Activated CD8-positive, alpha-beta T cell treated with anti-CD3 and anti-CD28 coated beads, Interleukin-2, amount 10 ng/mL, durations not matched to agents 7 days and 5 days (primary cell): ENCODE measurements at places on chromosomes 4 and X.

GRCh38 chr4:26763063-26763462 is 97.6 kb upstream of the STIM2 start:
- no peak for DNase-seq

DNA sequence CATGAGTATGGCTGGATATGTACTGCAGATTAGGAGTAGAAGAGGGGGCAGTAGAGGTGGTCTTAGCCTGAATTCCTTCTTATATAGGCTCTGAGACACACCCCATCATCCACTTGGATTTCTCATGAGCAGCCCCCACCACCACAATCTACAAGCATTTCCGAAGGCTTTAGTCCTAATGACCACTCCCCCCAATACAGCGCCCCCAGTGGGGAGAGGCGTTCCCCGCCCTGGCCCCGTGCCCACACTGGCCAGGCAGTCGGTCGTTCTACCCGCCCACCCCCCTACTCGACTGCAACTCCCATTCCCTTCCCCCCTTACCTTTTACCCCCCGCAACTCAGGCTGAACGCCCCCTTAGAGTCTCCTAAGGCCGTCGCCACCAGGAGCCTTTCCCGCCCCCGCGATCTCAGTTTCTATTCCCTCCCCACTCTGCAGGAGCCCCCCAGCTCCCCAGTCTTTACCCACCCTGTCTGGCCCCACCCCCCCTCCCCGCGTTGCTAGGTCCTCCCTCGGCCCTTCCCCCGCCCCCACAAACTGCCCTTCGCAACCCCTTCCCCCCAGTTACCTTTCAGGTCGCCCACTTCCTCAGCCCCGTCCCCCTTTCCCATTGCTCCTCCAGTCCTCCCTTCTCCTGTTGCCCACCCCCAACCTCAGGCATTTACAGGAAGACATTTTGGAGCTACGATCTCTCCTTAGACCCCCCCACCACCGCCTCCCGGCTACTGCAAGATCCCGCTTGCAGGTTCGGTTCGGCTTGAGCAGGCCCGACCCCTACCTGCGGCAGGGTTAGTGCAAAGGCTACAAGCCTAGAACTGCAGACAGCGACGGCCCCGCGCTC is 468 bp downstream of the ZMYM3 start:
- DNase-seq: peak; percentile 42

DNA sequence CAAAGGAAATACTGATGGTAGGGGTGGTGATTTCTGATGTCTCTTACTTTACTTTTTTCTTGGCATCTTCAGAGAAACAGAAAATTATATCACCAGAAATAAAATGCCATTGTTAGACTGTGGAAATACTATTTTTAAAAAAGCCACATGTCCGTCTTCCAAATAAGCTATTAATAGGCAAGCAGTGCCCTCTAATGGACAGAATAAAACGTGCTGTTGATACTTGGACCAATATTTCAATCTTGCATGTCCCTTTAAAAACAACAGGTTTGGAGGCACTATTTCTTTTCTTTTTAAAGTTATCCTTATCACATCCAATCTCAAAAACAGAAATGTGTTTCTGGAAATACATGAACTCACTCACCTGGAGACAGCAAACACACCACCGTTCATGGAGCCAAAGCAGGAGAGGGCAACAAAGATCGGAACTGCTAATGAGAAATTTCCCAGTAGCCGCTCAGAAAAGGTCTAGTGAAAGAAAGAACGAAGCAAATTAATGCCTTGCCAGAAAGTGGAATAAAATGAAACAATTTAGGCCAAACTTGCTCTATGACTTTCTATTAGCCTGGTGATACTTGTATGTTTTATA is 59.2 kb downstream of the SLC7A11 start:
- no peak for DNase-seq

DNA sequence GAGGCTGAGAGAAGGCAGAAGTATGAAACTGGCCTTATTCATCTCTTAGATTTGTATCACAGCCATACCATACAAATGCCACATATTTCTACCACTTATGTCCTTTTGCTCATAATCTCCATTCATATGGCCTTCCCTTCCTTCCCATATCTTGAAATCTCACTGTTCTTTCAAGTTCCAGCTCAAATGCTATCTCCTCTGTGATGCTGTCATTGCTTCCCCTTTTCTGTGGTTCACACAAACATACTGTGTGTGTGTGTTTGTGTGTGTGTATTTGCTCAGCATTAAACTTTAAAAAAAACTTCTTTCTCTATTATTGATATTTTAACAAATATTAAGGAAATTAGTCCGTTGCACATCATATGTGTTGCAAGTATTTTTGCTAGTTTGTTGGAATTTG is 26.7 kb downstream of the PHKA1 start:
- DNase-seq: no peak
